ENCODE measurements at places on chromosomes 1 and 21.

- peak; percentile 40 for DNase-seq
These were observed at the start of gene KCNK1 for GRCh38 chr1:233613252-233614172. Gene KCNK1 (plus strand): TSS chr1:233614106. CDS start chr1:233614172, 66 bp downstream.

- DNase-seq: no peak
These were observed 749 bp upstream of the GLUL start for GRCh38 chr1:182392050-182393028.

- no peak for DNase-seq
These were observed 42.3 kb upstream of the RUNX3 start for GRCh38 chr1:24972221-24972914.

DNA sequence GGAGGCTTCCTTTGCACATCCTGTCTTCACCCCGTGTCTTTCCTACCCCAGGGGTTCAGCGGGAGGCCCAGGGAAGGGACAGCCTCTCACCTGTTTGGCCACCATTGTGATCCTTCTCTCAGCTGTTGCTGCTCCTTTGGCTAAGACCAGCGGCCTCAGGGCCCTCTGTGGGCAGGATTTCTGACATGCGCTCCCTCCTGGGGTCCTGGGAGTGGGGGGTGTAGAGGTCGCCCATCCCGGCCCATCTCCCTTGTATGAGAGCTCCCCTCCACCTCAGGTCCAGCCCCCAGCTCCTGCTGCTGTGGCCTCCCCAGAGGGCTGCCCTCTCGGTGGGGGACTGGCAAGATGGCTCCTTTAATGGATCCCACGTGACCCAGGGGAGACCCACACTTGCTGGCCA lies 120.5 kb downstream of the PRDM2 start:
- DNase-seq: no peak

DNA sequence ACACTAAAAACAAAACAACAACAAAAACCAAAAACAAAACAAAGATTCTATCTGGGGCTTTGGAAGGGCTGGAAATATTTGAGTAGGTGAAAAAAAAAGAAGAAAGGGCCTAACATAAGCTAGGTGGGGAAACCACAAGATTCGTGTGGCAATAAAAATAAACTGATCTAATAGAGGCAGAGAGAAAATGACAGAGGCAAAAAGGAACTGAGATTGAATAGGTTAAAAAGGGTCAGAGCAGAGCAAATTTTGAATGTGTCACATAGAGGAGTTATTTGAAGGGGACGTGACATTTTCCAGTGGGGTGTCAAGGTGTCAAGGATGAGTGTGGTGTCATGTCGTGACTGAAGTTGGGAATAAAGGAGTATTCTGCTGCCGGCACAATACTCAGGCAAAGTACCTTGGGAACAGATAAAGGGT lies 65.2 kb upstream of the RALGPS2 start:
- peak; percentile 43 for DNase-seq

DNA sequence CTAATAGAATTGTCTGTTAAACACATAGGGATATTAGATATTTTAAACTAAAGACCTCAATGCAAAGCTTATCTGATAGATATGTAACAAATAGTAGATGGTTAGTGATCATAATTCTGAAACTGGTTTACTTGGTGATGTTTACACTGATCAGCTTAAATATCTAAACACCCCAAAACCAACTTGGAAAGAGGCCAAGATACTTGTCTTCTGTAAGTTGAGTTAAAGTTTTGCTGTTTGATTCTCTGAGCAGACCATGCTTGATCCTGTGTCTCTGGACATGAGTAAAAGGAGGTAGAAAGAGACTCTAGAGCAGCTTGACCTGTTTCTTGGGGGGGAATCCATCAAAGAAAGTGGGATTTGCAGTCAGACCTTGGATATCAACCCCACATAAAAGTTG lies 107.5 kb downstream of the NEK7 start:
- no peak for DNase-seq

- DNase-seq: no peak
These were observed 7.2 kb upstream of the CLCA1 start for GRCh38 chr1:86461482-86461881.

DNA sequence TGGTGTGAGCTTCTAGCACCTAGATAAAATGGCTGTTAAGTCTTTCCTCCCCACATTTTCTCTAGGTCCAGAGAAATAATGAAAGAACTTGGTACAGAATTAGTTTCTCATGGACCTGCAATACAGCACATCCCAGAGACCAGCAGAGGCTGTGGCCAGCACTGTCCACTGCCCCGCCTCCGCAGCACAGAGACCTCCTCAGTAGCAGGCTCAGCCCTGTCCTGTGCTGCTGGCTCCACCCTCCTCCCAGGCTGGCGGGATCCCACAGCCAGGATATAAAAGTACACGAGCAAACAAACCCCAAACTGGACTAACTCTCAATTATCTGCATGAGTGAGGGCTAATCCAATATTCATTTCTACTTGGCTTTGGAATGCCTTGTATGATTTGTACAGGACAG lies 401.5 kb downstream of the RPS6KC1 start:
- DNase-seq: no peak

DNA sequence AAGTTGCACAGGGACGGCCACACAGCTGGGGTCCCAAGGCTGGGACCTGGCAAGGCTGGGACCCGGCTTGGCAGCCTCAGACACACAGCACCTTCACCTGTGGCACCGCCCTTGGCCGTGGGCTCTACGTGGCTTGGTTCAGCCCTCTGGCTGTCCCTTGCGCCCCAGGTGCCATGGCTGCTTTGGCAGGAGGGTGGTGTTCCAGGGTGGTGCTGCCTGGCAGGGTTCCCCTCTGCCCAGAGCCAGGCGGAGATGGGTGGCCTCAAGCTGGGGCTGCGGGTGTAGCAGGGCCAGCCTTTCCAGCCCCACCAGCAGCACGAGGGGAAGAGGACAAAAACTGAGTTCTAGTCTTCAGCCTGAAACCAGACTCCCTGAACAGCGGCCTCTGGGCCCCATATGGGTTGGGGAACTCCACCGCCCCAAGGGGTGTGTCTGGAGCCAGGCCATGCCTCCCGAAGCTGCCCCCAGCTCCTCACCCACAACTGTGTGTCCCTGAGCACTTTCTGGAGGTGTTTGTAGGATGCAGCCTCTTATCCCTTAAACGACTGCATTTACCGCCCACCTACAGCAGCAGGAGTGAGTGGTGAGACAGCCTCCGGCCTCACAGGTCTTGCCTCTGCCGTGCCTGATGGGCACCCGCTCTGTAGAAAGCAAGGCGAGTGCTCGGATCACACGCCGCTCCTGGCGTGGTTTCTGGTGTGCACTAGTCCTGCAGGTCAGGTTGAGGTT lies 92.3 kb downstream of the PDE9A start:
- no peak for DNase-seq

DNA sequence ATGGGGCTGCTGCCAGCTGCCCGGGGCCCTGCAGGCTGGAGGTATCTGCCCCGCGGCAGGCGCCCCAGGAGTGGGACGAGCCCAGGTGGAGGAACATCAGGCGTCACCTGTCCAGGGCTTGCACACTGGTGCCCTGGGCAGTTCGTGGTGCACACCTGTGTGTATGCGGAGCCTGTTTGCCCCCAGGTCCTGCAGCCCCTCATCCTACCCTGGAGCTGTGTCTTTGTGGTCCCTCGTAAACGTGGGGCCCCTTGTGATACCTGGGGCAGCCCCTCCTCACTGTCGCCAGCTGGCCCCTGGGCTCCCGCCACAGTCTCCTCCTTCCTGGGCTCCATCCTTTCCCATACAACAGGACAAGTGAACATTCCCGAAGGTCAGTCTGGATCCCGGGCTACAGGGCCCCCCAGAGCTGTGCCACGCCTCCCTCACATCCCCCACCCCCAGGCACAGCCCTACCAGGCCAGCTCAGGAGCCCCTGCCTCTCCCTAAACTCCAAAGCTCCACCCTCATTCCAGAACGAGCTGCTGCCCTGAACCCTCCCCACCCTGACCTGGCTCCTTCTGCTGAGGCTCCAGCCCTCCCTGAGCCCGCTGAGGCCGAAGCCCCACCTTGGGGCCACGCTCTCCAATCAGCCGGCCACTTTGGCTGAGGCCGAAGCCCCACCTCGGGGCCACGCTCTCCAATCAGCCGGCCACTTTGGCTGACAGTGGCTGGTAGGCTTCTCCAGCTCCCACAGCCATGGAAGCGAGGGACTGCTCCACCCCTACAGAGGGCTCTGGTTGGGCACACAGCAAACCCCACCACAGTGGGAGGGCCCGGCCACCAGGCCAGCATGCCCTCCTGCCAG lies 42.6 kb downstream of the UBE2G2 start:
- DNase-seq: no peak

GRCh38 chr21:42524341-42525028 lies 10.8 kb downstream of the SLC37A1 start:
- DNase-seq: peak; percentile 82

DNA sequence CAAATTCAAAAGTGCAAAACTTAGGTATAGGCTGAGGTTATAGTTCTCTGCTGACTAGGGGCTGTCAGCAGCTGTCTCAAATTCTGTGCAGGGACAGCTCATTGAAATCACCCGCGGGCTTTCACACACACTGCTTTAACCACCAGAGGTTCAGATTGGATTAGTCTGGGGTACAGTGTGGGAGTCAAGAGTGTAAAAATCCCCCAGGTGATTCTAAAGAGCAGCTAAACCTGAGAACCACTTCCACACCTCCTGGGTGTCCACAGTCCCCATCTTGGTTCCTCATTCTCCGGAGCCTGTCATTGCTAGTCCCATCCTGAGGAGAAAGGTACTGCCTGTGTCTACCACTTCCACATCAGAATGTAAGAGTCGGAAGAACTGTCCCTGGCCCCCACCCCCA lies 9.9 kb upstream of the TDRD10 start:
- DNase-seq: no peak

DNA sequence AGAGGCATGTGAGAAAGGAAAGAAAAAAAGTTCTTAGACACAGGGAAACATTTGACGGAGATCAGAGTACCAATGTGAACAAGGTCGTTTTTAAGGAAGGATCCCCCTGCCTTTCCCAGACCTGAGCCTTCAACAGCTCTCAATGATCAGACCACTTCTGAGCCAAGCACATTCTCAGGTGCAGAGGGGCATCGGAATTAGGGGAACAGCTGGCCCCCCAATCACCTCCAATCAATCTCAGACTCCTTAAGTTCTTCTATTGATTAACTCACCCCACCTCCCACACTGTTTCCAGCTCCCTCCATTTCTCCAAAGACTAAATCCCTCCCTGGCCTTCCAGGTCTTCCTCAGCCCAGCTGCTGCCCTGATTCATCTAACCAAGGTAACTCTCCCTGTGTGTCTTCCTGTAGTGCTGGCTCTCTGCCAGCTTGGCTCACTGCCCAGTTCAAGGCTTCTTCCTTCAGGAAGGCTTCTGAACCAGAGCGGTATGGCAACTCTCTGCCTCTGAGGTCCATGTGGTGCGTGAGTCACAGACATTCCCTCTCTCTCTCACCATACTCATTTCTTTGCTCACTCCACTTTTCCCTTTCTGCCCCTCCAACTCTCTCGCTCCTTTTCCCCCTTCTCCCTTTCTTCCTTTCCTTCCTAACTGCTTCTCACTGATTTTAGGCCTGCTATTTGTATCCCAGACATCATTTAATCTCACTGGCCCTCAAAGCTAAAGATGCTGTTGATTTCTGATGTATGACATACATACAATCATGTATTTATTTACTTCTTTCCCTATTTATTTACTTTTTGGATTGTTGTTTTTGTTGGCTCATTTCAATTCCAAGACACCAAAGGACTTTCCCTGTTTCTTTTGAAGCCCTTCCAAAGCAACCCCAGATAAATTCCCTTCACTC lies 18.1 kb downstream of the CFAP45 start:
- DNase-seq: no peak

GRCh38 chr21:36694593-36695282 lies 4.2 kb upstream of the SIM2 start:
- peak; percentile 24 for DNase-seq

DNA sequence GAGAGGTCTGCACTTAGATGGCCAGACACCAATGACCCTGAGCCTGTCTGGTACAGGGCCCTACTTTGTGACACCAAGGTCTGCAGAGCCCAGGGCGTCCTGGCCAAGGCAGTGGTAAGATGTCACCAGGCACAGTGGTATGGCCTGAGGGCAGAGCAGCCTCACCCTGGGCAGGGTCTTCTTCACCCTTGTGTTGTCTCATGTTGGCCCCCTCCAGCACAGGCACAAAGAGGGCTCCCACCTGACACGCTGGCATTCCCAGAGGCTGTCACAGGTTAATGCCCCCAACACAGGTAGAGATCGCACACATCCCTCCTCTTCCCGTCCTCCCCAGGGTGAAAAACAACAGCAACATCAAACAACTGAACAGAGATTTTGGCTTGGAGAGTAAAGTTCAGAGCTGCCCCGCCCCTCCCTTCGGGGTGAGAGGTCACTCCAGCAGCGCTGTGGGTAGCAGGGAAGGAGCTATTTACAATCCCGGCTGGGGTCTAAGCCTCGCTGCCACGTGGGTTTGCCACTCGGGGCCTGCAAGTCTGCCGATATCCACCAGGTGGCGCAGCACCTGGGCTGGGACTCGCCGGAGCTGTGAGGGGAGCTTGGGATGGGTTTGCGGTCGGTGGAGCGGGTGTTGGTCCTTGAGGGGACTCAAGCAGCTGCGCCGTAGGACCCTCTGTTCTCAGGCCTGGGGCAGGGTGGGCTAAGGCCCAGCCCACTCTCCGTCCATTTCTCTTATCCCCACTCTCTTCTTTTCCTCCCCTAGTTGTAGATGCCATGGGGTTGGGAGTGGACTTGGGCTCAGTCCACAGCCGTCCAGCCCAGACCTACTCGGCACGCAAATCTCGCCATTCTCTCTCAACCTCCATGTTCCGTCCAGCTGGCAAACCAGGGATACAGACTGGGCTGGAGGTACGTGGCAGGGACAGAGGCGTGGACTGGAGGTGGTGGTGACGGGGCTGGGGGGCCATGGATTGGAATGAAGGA lies 12.7 kb downstream of the EFNA3 start:
- peak; percentile 88 for DNase-seq

DNA sequence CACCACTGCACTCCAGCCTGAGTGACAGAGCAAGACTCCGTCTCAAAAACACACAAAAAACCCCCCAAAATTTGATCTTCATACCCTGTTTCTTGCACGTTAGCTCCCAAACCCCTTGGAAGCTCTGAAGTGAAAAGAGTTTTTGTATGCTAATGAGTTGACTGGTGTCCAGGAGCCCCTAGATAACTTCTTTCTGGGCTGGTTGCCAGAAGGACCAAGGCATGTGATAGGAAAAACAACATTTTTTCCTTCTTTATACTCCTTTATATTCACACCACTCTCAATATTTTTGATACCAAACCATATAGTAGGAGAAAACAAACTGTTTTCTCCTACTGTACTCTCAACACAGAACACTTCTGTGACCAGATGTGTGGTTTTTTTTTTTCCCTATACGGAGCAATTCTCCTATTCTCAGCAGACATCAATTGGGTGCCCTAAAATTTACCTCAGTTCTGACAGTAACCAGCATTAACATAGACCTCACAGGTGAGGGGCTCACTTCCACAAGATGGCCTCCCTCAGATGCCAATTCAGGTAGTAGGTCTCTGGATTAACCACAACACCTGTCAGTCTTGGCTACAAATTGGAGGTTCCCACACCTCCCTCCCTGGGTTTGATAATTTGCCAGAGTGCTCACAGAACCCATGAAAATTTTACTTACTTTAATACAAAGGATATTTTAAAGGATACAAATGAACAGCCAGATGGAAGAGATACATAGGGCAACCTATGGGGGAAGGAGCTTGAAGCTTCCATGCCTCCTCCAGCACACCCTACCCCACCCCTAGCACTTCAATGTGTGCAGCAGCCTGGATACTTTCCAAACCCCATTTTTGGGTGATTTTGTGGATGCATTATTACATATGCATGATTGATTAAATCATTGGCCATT lies 25.6 kb downstream of the ZYG11B start:
- DNase-seq: no peak
